ENCODE measurements at places on chromosomes 4 and X.

DNA sequence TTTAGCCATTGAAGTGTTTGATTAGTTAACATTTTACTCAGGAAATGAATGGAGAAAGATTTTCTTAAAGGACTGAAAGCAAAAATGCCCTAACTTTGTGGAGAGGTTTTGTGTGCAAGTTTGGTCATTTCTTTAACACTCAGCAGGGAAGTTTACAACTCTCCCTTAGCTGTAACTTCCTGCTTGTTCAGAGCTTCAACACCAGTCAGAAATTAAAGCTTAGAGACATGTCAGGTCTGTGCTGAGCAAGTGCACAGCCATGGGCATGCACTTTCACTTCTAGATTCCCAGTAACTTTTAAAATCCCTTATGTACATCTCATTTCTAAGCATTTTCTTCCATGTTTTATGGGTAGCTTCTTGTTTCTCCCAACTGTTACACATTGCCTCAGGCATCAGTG lies 326.0 kb downstream of the ACTRT1 start:
- DNase-seq = no peak

- DNase-seq = no peak
Measured at GRCh38 chrX:10534611-10535010, 85.8 kb downstream of the MID1 start.

DNA sequence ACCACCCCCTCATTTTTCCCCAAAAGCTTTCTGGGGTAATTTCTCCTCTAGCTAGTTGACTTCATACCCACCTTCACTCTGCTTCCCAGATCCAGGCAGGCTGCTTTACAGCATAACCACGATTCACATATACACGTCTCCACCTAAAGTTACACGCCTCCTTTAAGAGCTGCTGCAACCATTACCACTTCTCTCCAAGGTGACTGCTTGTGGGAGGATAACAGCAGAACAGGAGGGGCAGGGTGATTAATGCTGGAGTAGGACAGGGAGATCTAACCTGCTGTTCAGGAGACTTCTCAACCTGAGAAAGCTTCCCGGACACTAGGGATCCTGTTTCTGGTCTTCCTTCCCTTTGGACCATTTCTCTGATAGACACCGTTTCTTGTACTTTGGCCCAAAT lies 77.4 kb downstream of the MGST2 start:
- DNase-seq = no peak

- DNase-seq = no peak
Measured at GRCh38 chr4:55617587-55618197, 18.4 kb downstream of the NMU start.

DNA sequence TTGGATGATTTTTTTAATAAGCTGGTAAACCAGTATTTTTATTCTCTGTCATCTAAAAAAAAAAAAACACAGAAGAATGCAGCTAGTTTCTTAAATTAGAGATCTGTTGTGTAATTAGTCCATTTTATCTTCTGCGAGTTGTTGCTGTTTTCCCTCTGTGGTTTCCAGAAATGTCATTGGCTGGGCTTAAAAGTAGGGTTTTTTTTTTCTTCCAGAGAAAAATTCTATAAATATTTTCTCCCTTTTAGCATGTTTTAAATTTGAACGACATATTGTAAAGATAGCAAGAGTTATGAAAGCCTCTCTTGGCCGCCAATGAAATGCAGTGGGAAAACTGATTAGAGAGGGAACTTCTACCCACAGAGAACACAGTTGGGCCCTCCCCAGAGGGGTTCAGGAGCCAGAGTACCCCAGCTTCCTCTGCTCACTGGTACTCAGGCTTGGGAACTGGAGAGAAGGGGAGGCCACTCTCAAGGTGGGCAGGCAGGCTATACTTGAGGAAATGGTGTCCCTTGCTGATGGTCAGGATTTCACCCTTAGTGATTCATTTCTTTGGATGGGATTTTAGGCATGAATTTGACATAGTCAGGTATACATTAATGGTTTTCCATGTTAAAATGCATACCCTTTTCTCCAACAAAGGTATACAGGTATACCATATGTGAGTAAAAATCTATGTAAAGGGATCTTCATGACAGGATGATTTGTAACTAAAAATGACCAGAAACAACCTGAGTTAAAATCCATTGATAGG lies 166.1 kb downstream of the BCOR start:
- DNase-seq = no peak

GRCh38 chr4:55615008-55615407 lies 21.1 kb downstream of the NMU start:
- no peak for DNase-seq

DNA sequence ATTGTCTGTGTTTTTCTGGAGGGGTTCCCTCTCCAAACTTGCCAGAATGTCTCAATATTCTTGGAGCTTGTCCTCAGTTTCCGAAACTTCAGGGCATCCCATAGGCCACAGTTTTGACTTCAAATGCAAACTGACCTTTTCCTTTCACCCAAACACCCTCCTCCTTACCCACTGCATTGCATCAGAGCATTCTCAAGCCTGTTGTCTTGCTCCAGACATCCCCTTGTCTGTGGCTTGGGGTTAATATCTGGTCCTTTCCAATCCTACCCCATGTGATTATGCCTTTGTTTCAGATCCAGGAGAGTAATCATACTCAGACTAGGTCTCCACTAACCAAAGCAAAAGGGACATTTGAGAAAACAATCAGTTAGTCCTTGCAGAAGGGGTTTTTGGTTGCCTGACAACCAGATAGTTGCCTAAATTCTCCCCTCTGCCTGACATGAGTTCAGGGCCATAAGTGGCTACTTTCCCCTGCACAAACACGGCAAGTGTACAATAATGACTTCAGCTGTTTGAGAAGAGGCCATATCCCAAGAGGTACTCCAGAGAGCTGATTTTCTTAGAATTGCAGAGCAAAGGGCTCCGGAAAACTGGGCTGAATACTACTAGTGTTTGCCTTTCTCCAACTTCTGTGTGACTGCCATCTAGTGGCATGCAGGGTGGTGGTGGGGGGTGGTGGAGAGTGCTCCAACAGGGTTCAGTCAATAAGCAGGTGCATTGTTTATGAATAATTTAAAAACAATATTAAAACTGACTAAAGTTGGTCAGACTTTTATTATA lies 130.2 kb downstream of the CHRDL1 start:
- no peak for DNase-seq

- no peak for DNase-seq
Measured at GRCh38 chr4:147192679-147193078, 247.0 kb upstream of the TTC29 start.

DNA sequence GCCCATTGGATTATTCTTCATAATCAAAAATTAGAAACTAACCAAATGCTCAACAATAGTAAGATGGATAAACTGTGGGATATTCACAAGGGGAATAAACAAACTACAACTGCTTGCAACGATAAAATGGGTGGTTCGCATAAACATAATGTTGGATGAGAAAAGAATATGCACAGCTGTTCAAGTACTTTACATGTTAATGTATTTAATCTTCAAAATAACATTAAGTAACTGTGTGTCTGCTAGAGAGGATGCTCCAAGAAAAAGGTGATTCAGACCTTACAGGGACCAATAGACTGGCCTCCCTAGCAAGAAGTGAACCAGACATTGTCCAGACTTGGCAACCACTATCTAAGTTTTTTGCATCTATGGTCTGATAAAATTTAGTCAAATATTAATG lies 2.3 kb downstream of the PFKFB1 start:
- no peak for DNase-seq

DNA sequence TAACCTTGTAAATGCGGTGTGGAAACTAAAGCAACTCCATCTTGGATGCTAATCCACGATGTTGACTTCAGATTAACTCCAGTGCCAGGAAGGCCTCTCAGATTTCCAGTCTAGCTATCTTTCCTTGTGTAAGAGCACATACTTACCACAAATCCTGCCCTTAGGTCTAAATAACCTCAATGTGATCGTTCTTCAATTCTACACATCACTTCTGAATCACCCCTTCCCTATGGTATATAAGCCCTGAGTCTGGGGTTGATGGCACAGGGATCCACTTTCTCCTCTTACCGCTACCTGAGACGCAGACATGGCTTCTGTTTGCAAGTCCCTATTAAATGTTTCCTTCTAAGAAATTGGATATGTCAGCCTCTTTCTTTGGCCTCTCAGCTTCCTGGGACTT lies 17.5 kb upstream of the ZNF41 start:
- DNase-seq = no peak

- no peak for DNase-seq
Measured at GRCh38 chr4:112270640-112271421, 14.9 kb downstream of the TIFA start.

GRCh38 chrX:19127649-19128168 lies 5.4 kb upstream of the ADGRG2 start:
- no peak for DNase-seq

- no peak for DNase-seq
Measured at GRCh38 chr4:48380583-48381167, 39.3 kb downstream of the SLAIN2 start.

- no peak for DNase-seq
Measured at GRCh38 chr4:81549984-81550383, 78.3 kb upstream of the RASGEF1B start.

DNA sequence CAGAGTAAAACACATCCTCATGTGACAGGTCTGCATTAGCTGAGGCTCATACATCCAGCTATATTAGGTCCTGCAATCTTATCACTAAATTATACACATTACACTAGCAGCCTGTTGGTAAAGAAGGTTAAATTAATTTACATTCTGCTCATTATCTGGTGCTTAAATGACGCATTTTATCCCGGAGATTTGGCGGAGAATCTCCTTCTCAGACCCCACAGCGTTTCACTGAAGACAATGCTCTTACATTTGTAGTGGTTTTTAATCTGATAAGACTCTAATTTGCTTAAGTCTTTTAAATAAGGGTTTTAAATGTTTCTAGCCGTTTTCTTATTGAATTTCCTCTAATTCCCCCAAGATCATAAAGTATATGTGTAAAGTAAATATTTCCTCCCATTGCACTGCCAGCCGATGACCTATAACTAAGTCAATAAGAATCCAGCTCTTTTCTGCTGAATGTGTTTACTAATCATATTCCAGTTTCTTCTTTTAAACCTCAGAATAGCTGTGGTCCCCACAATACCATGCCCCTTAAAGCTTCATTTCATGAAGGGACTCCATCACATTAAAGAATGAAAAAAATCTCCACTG lies 2.1 kb upstream of the PITX2 start:
- DNase-seq = no peak

- DNase-seq = no peak
Measured at GRCh38 chrX:130139474-130140201, 26.0 kb downstream of the AIFM1 start.

GRCh38 chrX:153516073-153516472 lies 1.4 kb upstream of the ATP2B3 start:
- no peak for DNase-seq

- DNase-seq = no peak
Measured at GRCh38 chr4:92776080-92776479, 472.3 kb downstream of the GRID2 start.

Measured in DMS153 (cell line).